Pulmonary artery endothelial cell (primary cell): ENCODE measurements at places on chromosomes 1 and 21.

DNA sequence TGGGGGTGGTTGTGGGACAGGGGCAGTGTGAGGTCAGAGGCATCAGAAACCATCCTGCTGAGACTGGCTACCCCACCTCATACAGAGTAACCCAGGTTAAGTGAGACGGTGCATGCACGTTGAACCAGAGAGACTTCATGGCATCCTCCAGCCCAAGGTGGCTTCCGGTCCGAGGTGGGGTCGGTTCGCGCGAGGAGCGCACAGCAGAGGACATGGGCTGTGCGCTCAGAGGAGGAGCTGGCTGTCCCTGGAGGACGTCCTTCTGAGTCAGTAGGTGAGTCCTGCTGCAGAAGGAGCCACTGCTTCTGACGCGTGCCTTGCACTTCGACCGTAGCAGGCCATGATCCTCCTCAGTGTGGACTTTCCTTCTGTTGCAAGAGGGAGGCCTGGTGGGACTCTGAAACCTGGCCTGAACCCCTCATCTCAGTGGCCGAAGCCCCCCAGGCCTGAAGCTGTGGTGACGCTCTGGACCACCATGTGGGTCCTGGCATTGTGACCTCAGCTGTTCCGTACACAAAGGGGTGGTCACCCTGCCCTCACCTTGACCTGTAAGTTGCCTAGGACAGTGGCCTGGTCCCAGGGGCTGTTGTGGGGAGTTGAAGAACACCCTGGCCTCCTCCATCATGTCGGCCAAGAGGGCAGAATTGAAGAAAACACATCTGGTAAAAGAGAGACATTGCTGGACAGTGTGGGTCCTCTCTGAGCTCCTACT lies at the start of gene TEX35:
Gene TEX35 (plus strand): TSS at position 544 of the 712 bp plus-strand sequence. CDS start 80 bp downstream, at position 624.
- DNase-seq = no peak

DNA sequence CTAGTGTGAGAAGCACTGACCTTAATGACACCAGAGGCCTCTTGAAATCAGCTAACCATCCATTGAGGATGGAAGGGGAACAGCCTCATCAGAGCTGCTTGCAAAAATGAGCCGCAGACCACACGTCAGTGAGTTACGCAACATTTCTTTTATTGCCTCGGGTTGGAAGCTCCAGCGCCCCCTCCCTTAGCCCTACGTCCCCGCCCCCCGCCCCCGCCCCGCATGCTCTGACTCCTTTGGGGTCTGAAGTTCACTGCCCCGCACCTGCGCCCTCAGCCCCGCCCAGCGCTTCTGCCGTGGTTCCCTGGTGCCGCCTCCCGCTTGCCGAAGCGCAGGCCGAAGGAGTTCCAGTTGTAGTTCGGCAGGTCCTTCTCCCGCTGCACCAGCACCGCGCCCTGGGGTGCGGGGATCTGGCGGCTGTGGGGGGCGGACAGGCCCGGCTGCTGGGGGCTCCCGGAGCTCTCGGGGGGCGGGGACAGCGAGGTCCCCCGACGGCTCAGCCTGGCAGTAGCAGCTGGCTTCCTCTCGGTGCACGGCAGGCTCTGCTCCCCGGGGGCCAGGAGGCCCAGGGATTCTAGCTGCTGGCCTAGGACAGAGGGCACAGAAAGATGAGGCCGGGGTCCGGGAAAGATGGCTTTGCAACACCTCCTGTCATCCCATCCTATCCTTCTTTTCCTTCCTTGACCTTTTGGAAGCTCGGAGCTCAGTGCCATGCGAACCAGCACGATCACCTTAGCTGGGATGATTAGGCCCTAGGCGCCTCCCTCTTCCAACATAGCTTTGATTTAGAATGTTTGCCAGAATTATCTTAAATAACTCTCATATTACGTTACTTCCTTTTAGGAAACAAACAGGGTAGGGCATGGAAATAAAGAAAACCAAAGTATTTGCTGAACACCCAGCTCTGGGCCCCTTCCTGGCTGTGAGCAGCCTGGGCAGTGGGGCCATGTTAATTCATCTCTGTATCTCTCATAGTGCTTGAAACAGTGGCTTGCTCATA lies 5.8 kb downstream of the KISS1 start:
- peak; percentile 64 for DNase-seq

- DNase-seq = no peak
Observed at GRCh38 chr21:39537571-39537970, 75.2 kb upstream of the B3GALT5 start.

DNA sequence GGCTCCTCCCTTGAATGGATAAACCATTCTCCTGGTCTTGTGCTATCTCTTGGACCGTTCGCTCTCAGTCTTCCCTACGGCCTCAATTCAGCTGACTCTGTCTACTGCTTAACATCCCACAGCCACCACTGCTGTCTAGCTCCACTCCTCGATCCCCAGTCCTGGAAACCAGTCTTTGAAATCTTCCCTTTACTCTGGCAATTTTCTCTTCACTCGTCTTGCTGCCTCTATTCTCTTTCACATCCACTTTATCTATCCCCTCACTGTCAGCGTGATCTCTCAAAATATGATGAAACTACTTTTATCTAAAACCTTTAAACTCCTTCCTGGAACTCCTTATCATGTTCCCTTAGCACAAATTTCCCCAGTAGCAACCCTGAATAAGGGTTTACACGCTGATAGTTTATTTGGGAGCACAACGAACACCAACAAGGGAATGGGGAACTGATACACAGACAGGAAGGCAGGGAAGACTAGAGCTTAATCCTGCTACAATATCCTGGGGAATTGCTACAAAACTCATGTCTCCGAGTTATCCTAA lies 131.6 kb upstream of the SAMSN1 start:
- no peak for DNase-seq
